ENCODE measurements at places on chromosomes 16 and 17.

- peak; percentile 41 for DNase-seq
These were observed 41.2 kb upstream of the HAPSTR1 start for GRCh38 chr16:9050102-9050830.

- DNase-seq: peak; percentile 53
These were observed 10.6 kb upstream of the MEFV start for GRCh38 chr16:3266873-3267537.

- DNase-seq: no peak
These were observed 1014.7 kb upstream of the RBFOX1 start for GRCh38 chr16:6317934-6318333.

GRCh38 chr16:88967830-88968588 lies 9.0 kb downstream of the CBFA2T3 start:
- DNase-seq: no peak

- DNase-seq: no peak
These were observed 31.9 kb downstream of the ARHGAP23 start for GRCh38 chr17:38460082-38460715.

DNA sequence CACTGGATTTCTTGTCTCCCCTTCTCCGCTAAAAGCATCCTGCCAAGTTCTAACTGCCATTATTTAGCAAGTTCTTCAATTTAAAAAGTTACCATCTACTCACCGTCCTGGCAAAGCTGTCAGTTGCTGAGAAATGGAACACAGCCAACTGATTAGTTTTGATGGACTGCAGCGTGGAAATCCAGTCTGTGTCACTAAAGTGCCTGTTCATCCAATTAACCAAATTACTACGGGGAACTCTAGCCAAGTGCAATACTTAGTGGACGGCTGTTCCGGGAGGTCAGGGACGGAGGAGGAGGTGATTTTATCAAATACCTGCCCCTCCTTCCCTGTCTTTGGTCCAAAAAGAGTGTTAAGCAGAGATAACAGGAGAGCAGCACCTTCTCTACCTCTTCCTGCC lies 260.7 kb downstream of the MAF start:
- no peak for DNase-seq

DNA sequence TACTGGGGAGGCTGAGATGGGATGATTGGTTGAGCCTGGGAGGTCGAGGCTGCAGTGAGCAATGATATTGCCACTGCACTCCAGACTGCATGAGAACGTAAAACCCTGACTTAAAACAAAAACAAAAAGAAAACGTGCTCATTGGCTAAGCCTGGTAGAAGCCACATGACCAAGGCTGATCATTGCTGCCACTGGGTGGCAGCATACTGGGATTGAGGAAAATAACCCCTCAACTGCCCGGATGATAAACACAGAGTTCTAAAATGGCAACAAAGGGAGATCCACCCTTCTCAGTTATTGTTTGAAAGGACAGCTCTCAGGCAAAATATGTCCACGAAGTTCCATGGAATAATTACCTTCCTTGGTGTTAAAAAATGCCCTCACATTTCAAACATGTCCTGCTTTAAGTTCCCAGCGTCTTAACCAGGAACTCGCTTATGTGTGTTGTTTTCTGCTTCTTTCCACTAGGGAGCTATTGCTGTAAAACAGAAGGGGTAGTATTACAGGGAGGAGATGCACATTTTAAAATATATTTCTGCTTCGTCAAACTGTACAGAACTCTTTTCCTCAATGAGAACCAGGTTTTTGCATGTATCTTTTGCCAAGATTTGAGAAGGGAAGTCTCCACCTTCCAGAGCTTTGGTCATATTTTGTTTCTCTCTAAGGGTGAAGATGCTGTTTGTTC lies 675.3 kb downstream of the MAF start:
- peak; percentile 1 for DNase-seq

DNA sequence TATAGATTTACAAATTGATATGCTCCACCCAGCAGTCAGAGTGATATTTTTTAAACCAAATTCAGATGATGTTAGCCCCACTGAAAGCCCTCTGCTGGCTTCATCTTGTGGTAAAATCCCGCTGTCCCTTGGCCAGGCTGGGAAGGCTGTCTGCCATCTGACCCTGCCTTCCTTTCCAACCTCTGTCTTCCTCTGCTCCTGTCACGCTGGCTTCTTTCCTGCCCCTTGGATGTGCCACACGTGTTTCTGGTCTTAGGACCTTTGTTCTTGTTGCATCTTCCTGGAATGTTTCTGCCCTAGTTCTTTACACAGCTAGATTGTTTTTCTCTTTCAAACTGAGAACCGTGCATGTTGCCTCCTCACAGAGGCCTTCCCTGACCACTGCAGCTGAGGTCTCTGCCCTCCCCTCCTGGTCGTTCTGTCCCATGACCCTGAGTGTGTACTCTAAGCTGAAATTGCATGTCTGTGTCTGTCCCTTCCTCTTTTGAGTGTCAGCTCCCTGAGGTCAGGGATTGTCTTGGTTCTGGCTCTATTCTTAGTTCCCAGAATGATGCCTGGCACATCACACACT lies 11.4 kb downstream of the NT5M start:
- no peak for DNase-seq

DNA sequence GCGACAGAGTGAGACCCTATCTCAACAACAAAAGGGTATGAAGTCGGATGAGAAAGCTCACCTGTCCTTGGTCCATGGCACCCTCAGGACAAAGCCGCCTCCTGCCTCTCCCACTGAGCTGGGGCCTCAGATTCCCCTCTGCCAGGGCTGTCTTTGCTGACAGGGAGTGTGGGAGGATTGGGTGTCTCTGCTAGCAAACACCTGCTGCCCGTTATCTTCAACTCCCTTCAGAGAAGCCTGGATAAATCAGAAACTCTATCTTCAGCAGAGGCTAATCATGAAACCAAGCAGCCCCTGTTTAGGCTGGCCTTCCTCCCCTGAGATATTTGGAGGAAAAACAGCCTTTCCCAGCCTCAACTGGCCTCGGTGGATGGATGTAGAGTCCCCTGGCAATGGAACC lies 36.3 kb upstream of the CDH1 start:
- DNase-seq: no peak

GRCh38 chr17:78379131-78379491 lies 662 bp downstream of the PGS1 start:
- peak; percentile 92 for DNase-seq

GRCh38 chr17:66152756-66153155 lies 39.2 kb downstream of the CEP112 start:
- DNase-seq: peak; percentile 53

GRCh38 chr17:81621494-81622130 lies 15.3 kb downstream of the NPLOC4 start:
- DNase-seq: no peak

GRCh38 chr17:39782481-39782880 lies 44.7 kb downstream of the GRB7 start:
- DNase-seq: peak; percentile 58

GRCh38 chr17:5509482-5509881 lies 23.1 kb downstream of the MIS12 start:
- DNase-seq: peak; percentile 48

GRCh38 chr16:70701036-70701435 lies 15.2 kb upstream of the MTSS2 start:
- DNase-seq: no peak

- no peak for DNase-seq
These were observed 22.7 kb downstream of the SLC6A4 start for GRCh38 chr17:30212750-30213149.

GRCh38 chr16:19688396-19689024 lies 29.5 kb downstream of the KNOP1 start:
- no peak for DNase-seq

DNA sequence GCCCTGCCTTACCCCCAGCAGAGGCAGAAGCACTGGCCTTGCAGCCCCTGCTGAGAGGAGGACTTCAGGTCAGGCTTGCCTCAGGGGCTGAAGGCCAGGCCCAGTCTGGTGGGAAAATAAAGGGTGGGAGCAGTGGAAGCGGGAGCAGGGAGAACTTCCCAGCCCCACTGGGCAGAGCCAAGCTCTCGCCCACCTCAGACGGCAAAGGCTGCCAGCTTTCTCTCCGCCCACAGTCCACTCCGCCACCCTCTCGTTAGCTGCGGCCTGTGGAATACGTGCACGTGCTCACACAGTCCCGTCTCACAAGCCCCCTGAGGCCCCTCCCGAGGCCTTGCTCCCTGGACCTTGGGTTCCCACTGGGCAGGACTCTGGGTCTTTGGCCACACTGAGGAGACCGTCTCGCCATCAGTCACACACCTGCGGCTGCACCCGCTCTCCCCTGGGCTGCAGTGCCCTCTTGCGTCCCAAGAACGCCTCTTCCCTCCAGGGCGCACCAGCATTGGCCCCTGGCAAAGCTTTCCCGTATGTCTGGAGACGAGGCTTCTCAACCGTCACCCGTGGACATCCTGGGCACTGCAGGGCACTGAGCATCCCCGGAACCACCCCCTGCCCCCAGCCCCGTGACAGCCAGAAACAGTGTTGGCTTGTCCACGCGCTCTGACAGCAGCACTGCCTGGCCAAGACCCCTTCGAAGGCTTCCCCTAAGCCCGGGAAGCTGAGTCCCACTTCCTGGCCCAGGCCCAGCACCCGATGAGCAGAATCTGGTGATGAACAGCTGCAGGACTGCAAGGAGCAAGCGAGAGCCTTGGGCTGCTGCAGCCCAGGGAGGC lies 8.3 kb downstream of the MRPL28 start:
- peak; percentile 80 for DNase-seq

- DNase-seq: no peak
These were observed 50.7 kb downstream of the SLC5A11 start for GRCh38 chr16:24896439-24896838.

DNA sequence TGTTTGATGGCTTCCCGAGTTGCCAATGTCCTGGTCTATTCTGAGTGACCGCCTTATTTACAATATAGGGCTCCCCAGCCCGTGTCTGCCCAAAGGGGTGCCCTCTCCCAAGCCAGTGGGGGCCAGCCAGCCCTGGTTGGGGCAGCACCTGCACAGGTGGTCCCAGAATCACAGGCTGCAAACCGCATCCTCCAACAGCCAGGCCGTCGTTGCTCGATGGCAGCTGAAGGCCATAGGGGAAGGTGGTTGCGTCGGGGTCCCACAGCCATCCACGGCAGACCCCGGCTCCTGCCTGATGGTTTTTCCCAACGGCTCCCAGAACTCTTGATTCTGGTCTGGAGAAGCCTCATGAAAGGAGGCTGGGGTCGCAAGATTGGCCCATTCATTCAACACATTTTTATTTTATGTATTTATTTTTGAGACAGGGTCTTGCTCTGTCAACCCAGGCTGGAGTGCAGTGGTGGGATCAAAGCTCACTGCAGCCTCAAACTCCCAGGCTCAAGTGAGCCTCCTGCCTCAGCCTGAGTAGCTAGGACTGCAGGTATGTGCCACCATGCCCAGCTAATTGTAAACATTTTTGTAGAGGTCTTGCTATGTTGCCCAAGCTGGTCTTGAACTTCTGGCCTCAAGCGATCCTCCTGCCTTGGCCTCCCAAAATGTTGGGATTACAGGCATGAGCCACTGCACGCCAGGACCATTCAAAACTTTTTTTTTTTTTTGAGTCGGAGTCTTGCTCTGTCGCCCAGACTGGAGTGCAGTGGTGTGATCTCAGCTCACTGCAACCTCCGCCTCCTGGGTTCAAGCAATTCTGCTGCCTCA lies 79.0 kb upstream of the TOB1 start:
- DNase-seq: no peak

DNA sequence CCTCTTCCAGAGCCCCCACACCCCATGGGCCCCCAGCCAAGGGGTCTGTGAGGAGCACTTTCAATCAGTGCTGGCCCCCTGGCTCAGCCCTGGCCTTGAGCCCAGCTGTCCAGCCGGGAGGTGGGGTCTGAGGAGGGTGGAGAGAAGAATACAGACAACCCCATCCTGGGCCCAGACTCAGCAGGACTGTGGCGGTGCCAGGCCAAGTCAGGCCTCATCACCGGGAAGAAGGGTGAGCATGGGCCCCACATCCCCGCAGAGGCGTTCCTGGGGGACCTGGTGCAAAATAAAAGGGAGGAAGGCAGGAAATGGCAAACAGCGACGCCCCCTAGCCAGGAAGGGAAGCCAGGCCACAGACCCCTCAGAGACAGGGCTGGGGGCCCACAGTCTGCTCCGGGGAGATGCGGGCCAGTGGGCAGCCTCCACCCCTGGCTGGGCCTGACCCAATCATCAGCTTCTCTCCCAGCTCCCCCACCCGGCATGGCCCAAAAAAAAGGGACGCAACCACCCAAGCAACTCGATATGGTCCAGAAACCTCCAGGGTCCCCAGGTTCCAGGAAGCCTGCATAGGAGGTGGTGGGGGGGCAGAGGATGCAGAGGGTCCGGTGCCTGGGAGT lies 20.6 kb downstream of the ZNF423 start:
- no peak for DNase-seq

GRCh38 chr16:72083778-72084404 lies 9.5 kb downstream of the TXNL4B start:
- no peak for DNase-seq

GRCh38 chr16:72442385-72443158 lies 270.6 kb upstream of the PMFBP1 start:
- no peak for DNase-seq

GRCh38 chr16:50154420-50154950 lies 1.4 kb downstream of the TENT4B start:
- DNase-seq: peak; percentile 40

GRCh38 chr17:31068291-31068690 lies 26.5 kb upstream of the NF1 start:
- DNase-seq: peak; percentile 62

GRCh38 chr16:67659675-67660563 lies at the start of gene ACD:
Gene ACD, minus strand, starts transcription at chr16:67660260. Its CDS starts 40 bp downstream, at chr16:67660220.
- DNase-seq: peak; percentile 91

- DNase-seq: no peak
These were observed 27.0 kb downstream of the AXIN1 start for GRCh38 chr16:325375-326145.

DNA sequence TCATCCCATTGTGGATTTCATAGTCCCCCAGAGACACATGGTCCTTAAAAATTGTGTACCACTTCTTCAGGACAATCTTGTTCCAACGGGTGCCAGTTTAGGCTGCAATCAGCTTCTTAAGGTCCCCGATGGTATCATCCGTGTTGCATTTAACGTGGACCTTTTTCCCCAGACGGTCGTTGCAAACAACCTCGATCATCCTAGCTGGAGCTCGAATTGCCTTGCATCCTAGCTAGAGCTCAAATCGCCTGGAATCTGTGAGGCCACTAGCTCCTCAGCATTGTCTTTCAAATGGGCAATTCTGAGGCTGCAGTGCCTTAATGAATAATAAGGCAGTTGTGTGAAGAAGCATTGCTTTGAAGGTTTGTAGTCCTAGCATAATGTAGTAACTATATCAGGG lies 37.7 kb upstream of the RHBDL3 start:
- DNase-seq: no peak

GRCh38 chr16:7344830-7345780 lies 12.5 kb downstream of the RBFOX1 start:
- DNase-seq: no peak

DNA sequence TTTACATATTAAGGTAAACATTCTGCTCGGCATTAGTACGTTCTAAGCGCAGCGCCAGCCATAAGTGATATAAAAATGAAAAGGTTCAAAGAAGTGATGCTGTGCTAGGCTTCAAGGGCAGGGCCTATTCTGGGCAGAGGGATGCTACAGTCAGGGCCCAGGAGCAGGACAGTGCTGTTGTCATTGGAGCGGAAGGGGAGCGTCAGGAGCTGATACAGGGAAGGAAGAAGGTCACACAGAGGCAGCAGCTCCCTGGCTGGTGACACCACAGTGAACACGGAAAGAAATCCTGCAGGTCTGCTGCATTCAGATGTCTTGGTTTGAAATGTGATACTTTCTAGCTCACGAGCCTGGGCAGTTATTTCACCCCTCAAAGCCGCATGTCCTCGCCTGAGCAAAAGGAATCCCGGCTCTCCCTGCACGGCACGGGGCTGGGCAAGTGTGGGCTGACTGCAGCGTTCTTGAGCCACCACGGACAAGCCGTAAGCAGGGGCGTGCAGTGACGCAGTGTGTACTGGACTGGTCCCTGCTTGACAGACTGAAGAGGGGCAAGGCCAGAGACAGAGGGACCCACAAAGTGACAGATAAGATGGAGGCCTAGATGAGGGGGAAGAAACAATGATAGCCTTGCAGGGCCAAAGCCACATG lies 41.1 kb downstream of the ZCCHC14 start:
- DNase-seq: no peak

Measured in choroid plexus epithelial cell (primary cell).